ENCODE measurements at places on chromosomes 12 and 14.

DNA sequence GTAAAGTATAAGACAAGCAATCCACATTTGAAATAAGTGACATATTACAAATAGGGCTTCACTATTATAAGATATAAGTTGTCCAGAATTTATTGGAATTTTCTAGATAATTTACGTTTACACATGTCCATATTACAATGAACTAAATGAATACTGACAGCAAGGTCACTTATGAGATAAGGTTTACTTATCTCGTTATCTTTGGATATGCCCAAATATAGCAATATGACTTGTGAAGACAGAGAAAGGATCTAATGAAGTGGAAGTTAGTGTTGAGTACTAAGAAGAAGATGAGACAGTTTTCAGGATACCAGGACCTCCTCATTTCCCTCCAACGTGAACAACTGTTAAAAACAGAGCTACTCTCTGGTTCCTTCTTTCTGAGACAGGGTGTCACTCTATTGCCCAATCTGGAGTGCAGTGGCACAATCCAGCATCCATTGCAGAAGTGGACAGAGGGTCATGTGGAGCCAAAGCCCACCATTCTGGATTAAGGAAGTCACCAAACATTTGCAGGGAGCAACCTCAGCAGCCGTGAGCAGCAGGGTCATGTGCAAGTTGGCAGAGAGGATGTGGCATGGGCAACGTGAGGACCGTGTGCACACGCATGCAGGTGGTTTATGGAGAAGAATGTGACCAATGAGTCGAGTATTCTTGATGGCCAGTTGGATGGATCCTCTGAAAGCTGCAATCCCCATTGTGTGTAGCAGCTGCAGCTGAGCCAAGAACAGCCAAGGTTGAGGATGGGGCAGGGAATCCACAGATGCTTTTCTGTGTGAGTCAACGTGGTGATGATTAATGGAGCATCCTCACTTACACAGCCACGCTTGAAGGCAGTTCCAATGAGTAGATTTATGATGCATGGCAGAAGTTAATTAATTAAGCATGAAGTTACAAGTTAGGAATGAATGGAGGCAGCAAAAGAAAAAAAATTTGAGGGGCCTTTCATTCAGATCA lies 111.0 kb downstream of the BICD1 start:
- DNase-seq = no peak

- peak; percentile 72 for DNase-seq
These were observed 24.3 kb downstream of the UBR7 start for GRCh38 chr14:93231129-93231979.

DNA sequence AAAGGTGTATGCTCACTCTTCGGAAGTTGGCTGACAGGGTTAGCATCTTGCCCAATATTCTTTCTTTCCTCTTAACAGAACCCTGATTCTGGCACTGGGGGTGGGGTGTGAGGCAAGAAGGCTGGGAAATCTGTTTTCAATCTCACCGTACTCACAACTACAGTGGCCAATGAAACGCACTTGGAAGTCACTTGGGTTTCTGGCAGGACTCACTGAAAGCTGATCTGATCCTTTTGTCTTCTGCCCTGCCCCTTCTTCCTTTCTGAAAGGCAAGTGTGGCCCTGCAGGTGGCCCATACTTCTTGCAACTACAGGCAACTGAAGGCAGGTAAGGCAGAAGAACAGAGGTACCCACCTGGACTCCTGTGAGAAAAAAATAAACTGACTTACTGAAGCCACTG lies 106.9 kb downstream of the STXBP6 start:
- DNase-seq = no peak

DNA sequence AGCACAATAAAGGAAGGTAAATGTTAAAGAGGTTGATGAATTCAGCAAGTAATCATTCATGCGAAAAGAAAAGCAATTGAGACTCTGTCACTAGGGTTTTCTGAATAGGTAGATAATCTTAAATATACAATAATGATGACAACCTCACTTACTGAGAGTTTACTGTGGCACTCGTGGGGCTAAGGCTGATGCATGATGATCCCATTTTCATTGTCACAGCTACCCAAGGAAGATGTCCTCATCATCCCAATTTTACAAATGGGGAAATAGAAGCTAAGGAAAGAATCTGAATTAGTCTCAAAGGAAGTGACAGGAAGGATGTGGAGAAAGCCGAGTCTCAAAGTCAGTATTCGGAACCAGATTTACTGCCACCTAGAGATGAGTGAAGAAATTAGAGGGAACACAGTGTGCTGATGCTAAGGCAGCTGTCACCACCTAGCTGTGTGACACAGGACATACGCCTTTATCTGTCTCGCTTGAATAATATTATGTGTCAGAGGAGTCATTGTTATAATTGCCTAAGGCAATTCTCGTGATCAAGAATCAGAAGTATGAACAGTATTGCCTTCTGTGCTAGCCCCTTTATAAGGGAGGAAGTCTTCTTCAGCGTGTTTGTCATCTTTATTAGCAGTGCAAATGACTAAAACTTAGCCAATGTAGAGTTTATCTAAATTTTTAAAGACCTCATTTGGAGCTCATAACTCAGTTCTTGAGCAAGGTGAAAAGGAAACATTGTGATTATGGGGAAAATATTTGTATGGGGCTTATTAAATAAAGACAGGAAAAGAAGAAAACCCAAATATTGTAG lies 63.2 kb downstream of the ERGIC2 start:
- peak; percentile 71 for DNase-seq
